Globus pallidus (tissue), 1 donor: ENCODE measurements at places on chromosomes 1 and 21.

DNA sequence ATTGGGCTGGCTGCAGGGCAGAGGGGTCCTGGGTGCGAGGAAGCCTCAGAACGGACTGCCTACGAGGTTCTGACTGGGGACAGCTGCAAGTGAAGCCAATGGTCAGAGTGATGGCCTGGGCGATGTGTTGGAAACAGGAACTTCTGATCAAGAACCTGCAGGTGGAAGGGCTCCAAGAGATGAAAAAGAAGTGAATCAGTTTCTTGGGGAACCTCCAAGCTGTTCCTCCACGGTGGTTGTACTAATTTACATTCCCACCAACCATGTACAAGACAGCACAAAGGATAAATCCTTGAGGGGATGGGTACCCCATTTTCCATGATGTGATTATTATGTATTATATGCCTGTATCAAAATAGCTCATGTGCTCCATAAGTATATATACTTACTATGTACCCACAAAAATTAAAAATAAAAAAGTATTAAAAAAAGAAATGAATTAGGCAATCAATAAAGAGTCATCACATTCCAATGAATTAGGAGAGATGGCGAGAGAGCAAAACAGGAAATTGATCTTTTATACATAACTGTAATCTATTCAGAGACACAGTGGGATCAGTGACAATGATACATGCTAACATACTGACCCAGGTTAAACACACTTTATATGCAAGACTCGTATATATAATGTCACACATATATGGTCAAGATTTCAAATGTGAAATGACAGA is 58.1 kb downstream of the PTPN14 start:
- no peak for DNase-seq

- peak; percentile 94 for DNase-seq
Measured at GRCh38 chr1:205042911-205043806, at the start of gene CNTN2. CNTN2 (plus strand) TSS chr1:205043212; CDS start chr1:205053186, 9,974 bp downstream.

- DNase-seq, result no peak
Measured at GRCh38 chr1:246582301-246583055, 16.2 kb downstream of the CNST start.

GRCh38 chr1:86259390-86259789 is 102.8 kb upstream of the COL24A1 start:
- no peak for DNase-seq

GRCh38 chr21:46598581-46599572 is 6.0 kb downstream of the S100B start:
- DNase-seq, result no peak

DNA sequence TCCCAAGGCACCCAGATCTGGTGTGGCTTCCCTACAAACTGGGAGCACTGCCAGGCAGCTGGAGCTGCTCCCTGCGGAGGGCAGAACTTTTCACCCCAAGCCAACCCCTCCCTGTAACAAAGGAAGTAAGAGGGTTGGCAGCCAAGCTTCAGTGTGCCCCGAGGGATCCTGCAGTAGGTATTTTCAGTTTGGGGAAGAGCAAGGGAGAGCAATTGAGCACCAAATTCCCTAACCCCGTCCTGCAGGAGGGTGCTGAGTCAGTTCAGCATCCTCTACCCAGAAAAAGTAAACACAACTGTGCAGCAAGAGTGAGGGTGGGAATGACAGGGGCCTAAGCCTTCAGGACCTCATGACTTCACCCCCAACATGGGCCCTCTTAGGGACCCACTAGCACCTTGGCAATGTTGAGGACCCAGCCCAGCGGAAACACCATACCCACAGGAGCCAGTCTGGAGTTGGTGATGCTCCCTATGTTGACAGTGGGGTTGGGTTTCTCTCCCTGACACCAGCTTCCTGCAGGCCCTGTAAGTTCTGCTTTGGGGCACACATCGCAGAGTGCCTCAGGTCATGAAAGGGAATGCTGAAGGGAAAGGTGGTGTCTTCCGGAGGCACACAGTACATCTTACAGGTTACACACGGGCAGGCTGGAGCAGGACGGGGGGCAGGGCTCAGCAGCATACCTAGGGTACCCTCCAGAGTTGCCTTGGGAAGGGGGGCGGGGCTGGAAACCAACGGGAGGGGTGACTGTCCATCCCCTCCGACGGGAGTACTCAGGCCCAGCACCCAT is 14.8 kb downstream of the SH3BP5L start:
- peak; percentile 28 for DNase-seq

GRCh38 chr1:44670751-44671640 is 3.3 kb downstream of the TMEM53 start:
- no peak for DNase-seq

- no peak for DNase-seq
Measured at GRCh38 chr21:25709684-25710265, 24.9 kb downstream of the ATP5PF start.

GRCh38 chr1:111737216-111738132 is 1.7 kb downstream of the INKA2 start:
- DNase-seq, result peak; percentile 25

DNA sequence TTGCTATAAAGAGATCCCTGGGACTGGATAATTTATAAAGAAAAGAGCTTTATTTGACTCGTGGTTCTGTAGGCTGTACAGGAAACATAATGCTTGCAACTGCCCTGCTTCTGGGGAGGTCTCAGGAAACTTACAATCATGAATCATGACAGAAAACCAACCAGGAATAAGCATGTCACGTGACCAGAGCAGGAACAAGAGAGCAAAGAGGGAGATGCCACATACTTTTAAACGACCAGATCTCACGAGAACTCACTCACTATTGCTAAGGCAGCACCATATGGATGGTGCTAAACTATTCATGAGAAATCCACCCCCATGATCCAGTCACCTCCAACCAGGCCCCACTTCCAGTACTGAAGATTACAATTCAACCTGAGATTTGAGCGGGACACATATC is 49.8 kb upstream of the RCC1 start:
- DNase-seq, result no peak

- peak; percentile 78 for DNase-seq
Measured at GRCh38 chr1:226702957-226703831, 35.9 kb downstream of the ITPKB start.

GRCh38 chr1:239457491-239458143 is 71.2 kb downstream of the CHRM3 start:
- DNase-seq, result no peak

DNA sequence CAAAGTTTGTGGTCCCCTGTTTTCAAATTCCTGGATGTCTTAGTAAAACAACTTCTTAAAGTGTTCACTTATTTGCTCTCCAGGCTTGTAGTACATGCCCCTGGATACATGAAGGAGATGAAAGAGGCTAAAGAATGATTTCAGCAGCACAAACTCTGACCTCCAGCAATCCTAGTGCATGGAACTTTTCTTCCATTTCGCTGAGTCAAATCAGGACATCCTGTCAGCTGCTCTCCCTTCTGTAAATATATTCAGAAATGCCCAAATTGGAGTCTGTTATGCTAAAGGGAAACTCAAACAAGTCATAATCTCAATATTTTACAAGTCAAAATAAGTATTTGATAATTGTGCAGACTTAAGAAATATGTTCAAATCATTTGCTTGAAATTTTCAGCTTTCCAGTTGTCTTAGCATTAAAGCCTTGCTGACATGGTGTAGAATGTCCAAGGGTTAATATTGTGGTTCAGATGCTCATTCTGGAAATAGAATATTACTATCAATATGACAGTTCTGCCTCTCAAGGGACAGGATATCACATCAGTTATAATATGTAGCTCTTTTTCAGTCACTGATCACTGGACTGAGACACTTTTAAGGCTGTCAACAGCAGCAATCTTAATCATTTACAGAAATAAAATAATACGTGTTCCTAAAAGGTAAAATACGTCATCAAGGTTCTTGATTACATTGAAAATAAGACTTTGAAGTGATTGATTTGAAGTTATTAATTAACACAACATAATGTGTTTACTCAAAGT is 1157.3 kb downstream of the PLA2G4A start:
- DNase-seq, result no peak

DNA sequence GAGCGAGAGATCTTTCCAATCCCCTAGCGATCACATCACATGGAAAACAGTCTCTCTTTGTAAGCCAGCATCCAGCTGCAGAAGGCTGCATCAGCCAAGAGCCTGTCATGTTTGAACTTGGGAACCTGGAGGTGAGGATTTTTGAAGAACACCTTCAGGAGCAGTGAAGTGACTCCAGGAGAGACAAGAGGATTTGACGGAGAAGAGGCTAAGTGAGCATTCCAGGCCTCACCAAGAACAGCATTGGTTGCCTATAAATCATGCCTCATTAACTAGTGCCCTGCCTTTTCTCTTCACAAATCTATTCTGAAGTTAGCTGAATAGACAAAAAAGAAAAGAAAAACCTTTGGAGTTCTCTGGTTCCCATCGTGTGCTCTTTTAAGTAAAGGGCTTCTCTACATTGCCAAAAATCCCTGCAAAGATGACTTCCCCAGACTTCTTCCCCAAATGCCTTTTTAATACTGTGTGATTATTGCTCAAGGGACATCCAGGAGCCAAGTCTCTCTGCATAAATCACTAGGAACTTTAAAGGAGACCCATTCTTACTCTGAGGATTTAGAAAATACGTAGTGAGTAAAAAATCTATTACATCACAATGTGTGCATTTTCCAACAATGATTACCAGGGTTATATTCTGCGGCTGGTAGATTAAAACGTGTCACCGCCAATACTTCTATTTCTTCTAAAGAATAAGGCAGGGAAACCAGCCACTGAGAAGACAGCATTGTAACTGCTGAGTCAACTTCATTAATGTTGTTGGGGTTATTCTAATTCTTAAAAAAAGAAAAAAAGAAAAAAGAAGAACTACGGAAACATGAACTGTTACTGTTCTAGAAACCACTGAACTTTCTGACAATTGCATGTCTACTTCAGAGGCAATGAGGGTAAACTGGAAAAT is 95.2 kb downstream of the KIF14 start:
- no peak for DNase-seq

GRCh38 chr1:166111430-166111829 is 55.4 kb downstream of the FAM78B start:
- DNase-seq, result no peak

DNA sequence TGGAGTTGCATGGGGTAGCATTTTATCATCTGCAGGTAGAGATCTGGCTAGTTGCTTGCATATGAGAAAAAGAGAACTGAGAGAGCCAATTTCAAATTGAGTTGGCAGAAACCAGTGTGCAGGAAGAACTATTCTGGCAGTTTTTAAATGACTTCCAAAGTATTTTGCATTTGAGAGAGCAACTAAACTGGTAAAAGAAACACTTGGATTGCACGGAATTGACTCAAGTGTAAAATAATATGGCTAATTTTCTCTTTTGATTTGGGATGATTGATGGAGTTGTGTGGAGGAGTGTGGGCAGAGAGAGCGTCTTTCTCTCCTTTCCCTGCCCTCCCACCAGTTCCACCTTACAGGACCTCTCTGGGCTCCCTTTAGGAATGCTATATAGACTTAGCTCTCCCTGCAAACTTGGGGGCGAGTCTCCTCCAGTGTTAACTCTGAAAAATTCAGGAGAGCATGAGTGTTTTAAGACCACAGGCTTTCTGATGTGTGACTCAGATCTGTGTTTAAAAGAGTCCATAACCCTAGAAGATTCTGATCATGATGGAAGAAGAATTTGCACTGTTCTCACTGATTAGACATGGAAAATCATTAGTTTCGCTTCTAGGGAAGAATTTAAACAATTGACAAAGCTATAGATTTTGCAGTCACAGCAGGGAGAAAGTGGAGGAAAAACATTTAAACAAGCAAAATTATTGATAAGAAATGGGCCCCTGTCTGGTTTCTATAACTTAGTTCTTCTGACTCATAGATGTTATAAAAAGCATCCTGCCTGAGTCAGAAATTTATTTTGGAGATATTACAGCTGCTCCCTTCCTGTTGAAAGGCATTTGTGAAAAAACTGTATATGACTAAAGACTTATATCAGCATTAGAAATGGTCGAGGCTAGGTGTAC is 24.9 kb upstream of the CTBS start:
- DNase-seq, result no peak

GRCh38 chr1:16017461-16018303 is at the start of gene HSPB7:
HSPB7 (minus strand) TSS chr1:16018043; CDS start chr1:16017963, 80 bp downstream.
- no peak for DNase-seq

DNA sequence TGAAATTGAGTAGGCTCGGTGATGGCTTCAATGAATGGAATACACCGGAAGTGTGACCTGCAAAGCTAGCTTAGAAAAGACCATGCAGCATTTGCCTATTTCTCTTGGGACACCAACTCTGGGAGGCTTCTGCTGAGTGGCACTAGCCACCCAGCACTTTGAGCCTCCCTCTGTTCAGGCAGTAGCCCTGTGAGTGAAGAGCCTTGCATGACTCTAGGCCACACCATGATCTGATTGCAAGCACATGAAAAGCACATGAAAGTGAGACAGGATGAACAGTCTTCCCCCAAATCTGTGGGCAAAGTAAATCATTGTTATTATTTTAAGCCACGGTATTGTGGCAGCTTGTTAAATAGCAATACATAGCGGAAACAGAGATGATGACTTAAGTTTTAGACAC is 2.8 kb downstream of the CD48 start:
- DNase-seq, result no peak

GRCh38 chr1:202112859-202113689 is 9.6 kb upstream of the GPR37L1 start:
- DNase-seq, result no peak

DNA sequence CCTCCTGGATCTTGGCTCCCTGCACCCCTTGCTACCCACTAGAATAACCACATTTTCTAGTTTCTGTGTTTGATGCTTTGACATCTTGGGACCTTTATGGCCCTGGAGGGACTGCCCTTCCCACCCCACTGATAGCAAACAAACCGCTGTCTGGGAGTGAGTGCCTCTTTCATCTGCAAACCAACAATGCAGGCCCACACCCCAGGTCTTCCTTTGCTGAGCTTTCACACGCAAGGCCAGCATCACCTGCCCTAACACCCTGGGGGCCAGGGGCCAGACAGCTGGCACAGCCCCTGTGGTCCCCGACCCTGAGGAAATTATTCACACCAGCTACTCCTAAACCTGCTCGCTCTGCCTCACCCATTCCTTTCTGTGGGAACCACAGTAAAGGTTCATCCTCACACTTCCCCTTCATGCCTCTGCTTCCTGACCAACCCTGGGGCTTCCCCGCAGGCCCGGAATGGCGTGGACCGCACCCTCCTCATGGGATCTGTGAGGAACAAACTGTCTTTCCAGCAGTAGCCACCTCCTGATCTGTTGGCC is 15.4 kb downstream of the SLC2A7 start:
- no peak for DNase-seq
